ENCODE measurements at places on chromosomes 16 and 17.

DNA sequence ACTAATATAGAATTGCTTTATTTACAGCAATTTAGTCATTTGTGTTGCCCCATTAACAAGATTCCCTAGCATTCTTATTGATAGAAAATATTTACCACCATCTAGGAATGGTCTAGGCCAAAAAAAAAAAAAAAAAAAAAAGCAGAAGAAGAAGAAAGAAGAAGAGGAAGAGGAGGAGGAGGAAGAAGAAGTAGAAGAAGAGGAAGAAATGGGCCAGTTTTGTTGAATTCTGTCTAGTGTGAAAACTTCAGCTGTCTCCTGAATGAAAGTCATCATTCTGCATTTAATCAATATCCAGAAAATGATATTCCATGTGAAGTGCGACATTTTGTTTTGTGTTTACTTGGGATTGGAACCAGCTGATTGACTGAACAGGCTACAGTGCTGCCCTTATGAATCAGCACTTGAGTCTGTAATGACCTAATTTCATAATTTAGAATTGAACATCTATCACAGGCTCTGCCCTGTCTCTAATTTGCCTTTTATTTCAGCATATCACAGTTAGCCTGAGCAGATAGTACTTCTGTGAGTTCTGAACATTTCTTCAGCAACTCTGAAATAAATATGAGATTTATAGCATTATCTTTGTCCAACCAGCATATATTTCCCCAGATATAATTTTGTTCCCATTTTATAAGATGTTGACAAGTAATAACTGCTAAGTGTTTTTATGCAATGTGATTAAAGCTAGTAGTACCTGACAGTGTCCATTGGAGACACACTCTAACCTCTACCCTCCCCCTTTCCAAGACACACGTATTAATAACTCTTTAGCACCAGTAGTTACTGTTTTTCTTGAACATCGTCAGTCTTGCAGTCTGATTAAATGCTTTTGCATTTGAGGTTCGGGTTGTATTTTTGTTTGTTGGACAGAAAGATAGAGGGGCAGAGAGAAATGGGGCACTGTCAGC lies 5.9 kb downstream of the ANKFN1 start:
- no peak for DNase-seq

- no peak for DNase-seq
These were observed 6.7 kb downstream of the ZNF646 start for GRCh38 chr16:31080756-31081419.

- DNase-seq = no peak
These were observed 107.9 kb downstream of the SMG6 start for GRCh38 chr17:2195729-2196128.

GRCh38 chr17:8068736-8069586 lies 18.6 kb downstream of the ALOX12B start:
- DNase-seq = no peak

DNA sequence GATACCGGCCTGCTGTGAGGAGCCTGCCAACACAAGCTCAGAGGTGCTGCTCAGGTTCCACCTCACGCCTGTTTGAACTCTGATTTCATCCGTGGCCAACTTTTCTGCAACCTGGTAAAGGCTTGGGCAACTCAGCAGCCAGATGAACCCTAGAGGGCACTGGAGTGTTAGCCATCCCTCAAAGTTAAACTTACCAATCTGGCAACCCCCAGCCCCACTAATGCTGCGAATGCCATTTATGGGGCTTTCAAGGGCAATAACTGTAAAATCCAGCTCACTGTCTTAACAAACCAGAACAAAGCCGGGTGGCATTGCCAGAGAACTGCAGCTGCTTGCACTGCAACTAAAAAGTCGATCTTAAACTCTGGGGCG lies 105.5 kb downstream of the AXIN2 start:
- DNase-seq = no peak

GRCh38 chr16:12754824-12755543 lies 48.7 kb downstream of the CPPED1 start:
- DNase-seq = no peak

- DNase-seq = no peak
These were observed 2.9 kb upstream of the LYRM9 start for GRCh38 chr17:27895940-27896535.

- no peak for DNase-seq
These were observed 62.3 kb upstream of the HS3ST2 start for GRCh38 chr16:22751685-22752084.

DNA sequence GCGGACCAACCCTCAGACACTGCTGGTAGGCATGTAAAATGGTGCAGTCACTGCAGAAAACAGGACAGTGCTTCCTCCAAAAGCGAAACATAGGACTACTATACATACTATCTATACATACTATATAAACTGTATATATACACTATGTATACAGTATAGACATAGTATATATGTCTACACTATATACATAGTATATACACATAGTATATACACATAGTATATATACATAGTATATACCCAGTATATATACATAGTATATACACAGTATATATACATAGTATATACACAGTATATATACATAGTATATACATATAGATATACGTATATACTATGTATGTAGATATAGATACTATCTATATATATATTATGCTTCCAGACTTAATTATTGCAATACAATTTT lies 6.4 kb upstream of the USP36 start:
- DNase-seq = no peak
